ENCODE measurements at places on chromosomes 5 and 9.

DNA sequence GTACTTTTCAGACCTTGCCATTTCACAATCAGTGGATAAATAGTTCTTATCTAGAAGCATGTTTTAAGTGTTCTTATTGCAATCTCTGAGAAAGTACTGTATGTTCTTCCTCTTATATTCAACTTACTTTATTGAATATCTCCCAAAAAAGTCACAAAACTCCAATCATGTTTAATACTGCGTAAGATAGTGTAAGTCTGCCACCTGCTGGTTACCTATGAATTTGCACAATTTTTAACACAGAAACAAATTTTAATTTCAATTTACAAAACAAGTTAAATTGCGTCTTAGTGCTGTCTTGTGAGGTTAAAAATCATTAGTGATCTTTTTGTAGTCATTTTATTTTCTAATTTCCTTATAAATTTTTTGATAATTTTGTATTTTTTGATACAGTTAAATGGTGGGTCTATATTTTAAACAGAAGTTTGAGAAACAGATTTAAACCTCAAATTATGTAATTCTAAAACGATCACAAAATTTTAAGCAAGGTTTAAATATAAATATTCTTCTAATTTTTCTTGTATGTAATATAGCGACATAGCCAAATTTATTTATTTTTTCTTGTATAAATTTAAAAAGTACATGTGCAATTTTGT is 115.8 kb downstream of the EMB start:
- DNase-seq, result no peak

- no peak for DNase-seq
Observed at GRCh38 chr9:79526149-79526672, 45.6 kb upstream of the TLE4 start.

GRCh38 chr9:98057138-98057799 is 737 bp downstream of the NANS start:
- no peak for DNase-seq

DNA sequence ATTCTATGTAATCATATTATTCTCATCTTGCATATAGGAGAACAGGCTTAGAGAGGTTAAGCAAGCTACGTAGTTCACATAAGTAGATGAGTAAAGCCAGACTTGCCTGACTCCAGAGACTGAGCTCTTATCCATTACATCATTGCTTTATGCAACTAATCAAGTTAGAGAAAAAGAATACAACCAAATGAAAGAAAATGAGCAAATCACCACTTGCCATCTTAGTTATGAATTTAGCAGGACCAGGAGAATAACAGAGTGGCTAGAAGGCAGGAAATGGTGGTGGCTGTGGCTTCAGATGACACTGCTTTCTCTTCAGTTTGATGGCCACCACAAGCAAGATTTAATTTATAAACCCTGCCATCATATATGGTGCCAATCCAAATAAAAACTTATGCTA is 26.6 kb downstream of the POC5 start:
- no peak for DNase-seq

- no peak for DNase-seq
Observed at GRCh38 chr9:69065660-69066059, 30.1 kb downstream of the FXN start.

DNA sequence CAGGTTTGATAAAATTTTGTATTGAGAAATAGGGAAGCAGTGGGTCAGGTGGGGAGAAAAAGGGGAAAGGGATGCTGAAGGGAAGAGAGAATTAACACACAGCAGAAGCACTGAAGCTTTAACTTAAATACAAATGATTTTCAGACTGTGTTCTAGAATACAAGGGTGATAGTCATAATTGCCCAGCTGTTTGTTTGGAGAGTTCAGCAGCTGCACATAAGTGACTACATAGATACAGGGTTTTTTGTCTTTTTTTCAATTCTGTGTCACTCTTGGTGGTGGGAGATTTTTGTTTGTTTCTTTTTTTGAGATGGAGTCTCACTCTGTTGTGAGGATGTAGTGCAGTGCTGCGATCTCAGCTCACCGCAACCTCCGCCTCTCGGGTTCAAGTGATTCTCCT is 590.4 kb upstream of the SEMA6A start:
- no peak for DNase-seq

DNA sequence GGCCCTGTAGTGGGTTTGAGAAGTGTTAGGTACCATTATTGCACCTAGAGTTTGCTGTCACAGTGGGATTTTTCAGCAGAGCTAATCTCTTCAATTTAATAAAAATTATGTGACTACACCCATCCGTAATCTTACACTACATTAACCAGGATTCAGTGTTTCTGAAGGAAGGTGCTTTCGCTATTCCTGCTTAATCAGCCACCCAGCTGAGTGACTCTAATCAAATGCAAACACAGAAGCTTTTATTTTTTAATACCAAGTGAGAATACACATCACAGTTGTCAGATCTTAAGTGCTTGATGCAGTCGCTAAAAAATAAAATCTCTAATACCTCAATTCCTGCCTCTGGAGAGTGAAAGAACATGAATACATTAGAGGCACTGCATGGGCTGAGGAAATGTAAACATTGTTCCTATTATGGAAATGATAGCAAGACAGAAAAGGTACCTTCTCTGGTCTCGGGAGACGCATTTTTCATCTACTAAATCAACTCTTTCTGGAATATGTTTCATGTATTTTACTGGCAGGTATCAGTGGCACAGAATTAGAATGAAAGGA is 125.7 kb downstream of the SEMA6A start:
- no peak for DNase-seq

DNA sequence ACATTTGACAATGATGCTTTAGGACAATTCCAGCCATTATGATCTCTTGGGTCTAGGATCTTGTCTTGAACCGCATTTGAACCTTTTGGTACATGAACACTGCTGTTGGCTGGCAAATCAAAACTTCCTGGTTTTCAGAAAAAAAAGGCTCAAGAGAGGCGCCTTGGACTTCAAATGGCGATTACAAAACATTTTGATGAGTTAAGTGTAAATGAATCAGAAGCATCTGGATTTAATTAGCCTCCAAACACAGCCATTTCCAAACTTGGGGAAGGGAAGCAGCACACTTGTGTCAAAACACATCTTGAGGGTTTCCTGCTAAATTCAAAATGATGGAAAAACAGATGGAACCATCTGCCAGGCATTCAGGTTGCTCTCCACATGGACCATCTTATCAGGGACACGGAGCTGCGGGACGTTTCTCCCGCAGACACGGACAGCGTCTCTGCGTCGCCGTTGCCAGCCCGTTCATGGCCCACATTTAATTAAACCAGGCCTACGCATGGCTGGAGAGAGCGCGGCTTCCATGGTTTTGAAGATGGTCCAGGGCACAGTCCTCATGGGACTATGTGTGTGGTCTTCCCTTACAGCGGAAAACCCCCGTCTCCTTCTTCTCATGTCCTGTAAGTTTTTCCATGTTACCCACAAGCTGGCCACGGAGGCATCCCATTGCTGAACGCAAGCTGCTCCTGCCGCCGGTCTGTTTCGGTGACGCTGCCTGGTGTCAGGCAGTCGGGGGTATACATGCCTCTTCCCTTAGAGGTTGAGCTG is 55.8 kb upstream of the PTCH1 start:
- no peak for DNase-seq

DNA sequence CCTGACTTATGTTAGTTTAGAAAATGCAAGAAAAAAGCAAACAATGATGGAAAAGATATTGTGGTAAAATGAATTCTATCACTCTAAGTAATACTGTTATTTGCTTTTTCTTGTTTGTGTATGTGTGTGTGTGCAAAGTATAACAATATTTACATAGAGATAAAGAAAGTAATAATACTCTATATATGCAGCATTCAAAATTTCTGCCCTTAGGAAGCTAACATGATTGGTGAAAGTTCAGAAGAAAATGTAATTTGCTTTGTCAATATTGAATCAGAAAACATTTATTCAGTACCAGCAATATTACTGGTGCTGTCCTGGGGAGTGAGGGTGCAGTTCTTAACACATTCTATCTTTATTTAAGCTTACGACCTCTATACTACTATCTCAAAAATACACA is 12.9 kb upstream of the PRDM9 start:
- DNase-seq, result no peak

DNA sequence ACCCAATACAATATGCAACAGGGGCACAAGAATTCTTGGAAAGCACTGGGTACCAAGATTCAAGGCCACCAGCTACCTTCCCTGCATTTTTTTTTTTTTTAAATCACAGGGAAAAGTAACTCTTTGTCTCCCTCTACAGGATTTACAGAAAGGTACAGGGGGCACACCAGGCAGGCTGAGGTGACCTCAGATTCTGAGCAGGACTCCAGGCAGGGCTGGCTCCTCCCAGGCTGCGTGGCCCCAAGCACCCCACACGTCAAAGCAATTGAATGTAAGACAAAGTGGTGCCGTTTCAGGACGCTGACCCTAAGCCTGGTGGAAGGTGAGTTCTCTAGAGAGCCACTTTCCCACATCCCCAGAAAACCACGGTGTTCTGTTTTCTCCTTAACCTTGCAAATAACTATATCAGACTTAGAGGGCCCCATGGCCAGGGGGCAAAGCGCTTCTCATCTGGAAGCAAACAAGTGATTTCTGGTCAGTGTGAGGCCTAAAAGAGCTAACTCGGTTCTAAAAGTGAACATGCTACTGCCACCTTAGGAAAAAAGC is 222.6 kb downstream of the ROR2 start:
- DNase-seq, result no peak

DNA sequence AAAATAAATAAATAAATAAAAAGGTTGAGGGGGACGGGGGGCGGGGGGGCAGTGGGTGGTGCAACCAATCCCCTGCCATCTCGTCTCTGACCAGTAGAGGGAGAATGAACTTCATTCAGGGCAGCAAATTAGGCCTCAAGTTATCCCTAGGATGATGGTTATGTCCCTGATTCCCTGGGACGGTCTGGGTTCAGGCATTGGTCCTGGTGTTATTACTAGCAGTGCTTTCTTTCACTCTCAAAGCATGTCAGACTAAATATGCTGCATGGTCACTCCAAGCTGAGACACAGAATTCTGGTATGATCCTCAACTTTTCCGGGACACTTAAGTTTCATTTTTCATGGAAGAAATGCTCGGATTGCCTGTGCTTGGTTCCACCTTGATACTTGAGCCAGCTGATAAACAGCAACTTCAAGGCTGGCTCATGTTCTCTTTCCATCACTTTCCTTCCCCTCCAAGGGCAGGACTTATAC is 59.4 kb downstream of the DAP start:
- no peak for DNase-seq

- no peak for DNase-seq
Observed at GRCh38 chr9:81519816-81520495, 169.4 kb downstream of the TLE1 start.

GRCh38 chr5:135085936-135086725 is 52.1 kb upstream of the PITX1 start:
- DNase-seq, result no peak

- DNase-seq, result no peak
Observed at GRCh38 chr9:79661886-79662536, 90.2 kb downstream of the TLE4 start.

DNA sequence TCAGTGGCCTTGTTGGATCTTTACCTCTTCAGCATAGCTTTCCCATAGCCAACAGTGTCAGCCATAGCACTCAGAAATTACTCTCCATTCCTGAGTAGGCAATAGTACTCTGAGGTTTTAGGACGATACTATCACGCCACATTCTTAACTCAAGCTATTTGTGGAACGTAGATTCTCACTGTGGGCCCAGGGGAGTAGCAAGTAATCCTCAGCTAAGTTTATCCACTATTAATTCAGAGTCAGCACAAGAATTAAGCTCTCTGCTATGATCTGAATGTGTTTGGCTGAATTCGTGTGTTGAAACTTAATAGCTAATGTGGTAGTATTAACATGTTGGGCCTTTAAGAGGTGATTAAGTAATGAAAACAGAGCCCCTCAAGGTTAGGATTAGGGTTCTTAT is 858.8 kb upstream of the NUDT12 start:
- DNase-seq, result no peak

GRCh38 chr5:6759401-6759800 is 46.2 kb downstream of the TENT4A start:
- DNase-seq, result no peak

- no peak for DNase-seq
Observed at GRCh38 chr5:132747616-132748440, 602 bp downstream of the CCNI2 start.

DNA sequence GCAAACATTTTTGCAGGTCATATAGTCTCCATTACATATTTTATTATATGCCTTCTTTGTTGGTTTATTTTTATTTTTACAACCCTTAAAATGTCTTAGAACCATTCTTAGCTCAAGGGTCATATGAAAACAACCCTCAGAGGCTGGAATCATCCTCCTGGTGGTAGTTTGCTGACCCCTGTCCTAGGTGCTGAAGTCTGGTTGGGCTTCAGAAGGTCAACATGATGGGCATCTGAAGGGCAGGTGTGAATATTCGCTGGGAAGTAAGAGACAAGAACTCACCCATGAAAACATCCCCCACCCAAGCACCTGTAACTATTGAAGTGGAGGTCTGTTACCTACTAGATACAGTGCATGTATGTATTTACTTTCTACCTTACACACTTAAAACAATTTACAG is 75.4 kb downstream of the OSMR start:
- DNase-seq, result no peak

DNA sequence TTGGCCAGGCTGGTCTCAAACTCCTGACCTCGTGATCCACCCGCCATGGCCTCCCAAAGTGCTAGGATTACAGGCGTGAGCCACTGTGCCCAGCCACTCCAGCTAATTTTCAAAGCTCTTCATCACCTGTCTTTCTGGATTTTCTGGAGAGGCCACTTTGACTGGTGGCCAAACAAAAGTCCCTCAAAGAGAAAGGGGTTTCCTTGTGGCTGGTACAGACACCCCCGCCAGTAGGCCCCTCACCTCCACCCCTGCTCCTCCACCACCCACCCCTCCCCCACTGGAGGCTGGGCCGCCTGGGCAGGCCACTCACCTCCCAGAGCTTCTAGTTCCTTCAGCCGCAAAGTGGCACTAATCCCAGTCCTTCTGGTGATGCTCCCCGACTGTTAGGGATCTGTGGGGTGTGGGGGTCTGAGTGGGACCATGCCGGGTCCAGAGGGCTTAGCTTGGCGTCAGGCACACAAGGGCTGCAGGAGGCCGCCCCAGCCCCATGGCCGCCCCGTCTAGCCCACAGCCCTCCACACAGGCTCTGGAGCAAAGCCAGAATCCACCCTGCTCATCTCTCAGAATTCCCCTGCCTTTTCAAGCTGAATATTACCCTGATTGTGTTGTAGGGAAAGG is 182.0 kb upstream of the IER5L start:
- no peak for DNase-seq

- no peak for DNase-seq
Observed at GRCh38 chr9:83166372-83166771, 103.4 kb upstream of the RASEF start.

GRCh38 chr5:59765446-59765845 is 128.1 kb downstream of the PDE4D start:
- DNase-seq, result no peak

GRCh38 chr5:116507941-116508655 is 66.5 kb downstream of the SEMA6A start:
- no peak for DNase-seq

DNA sequence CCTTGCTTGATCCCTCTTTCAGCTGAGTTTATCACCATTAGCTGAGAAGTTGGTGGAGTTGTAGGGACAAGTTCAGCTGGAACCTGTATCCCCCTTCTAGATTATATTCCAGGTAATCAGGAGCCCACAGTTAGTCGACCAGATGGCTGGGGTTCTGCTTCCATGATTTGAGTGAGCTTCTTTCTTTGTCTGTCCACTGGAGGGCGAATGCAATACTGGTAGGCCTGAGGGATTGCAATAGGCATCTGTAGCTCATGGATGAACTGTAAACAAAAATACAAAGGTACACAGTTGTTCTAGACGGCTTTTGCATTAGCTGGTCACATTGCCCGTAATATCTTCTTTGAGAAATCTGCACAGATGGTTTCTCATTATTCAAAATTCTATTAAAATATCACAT is 88.9 kb downstream of the PCSK5 start:
- no peak for DNase-seq

- DNase-seq, result no peak
Observed at GRCh38 chr5:40291338-40291737, 388.4 kb upstream of the PTGER4 start.
